ENCODE measurements at places on chromosomes 2 and 18.

GRCh38 chr2:43131890-43132682 lies 94.3 kb downstream of the ZFP36L2 start:
- DNase-seq: no peak

DNA sequence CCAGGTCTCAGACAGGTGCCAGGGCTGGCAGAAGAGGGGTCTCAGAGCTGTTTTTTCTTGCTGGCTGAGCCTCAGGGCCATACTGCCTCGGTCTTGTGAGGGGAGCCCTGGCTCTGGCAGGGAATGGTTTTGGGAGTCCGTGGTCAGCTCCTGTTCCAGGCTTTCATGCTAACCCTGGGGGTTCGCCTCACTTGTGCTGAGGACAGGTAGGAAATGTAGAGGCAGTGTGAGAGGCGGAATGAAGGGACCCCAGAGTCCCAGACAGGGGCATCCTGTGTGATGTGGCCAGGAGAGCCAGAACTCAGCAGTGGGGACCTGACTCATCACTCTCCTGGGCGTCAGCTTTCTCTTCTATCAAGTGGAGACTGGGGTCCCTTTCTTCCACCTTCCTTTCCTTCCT lies 5.7 kb upstream of the CELF4 start:
- DNase-seq: no peak

- DNase-seq: peak; percentile 51
These were observed 1.2 kb upstream of the EMX1 start for GRCh38 chr2:72915907-72916742.

GRCh38 chr18:22637787-22638186 lies 220.1 kb upstream of the CTAGE1 start:
- no peak for DNase-seq

DNA sequence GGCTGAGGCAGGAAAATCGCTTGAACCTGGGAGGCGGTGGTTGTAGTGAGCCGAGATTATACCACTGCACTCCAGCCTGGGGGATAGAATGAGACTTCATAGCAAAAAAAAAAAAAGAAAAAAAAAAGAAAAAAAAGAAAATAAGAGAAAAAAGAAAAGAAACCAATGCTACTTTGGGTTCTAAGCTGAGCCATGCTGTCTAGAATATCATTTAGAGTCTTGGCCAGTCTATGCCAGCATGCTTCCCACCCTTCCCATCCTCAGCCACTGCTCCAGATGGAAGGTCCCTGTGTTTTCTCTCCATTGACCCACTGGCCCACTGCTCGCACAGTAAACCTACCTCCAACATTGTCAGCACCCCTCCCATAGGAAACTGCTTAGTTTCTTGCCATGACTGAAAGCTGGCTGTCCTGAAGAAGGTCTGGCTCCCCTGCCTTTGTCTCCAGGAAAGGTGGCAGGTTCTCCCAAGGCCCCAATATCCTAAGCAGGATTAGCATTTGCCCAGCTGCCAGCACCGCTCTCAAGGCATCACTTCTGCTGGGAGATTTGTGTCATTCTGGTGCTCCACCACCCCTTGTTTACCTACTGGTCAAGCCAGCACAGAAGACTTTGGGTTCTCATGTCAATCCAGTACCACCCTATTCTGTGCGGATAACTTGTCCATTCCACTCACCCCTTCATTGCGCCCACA lies 47.3 kb upstream of the PAPOLG start:
- DNase-seq: no peak

GRCh38 chr2:15243762-15244161 lies 317.4 kb downstream of the NBAS start:
- DNase-seq: no peak
